ENCODE measurements at places on chromosomes 2 and 18.
A peak's percentile ranks its signal among the peaks of the same experiment; 100 is the strongest.

- DNase-seq: peak; percentile 5
These were observed 56.9 kb downstream of the COL4A4 start for GRCh38 chr2:227106845-227107759.

DNA sequence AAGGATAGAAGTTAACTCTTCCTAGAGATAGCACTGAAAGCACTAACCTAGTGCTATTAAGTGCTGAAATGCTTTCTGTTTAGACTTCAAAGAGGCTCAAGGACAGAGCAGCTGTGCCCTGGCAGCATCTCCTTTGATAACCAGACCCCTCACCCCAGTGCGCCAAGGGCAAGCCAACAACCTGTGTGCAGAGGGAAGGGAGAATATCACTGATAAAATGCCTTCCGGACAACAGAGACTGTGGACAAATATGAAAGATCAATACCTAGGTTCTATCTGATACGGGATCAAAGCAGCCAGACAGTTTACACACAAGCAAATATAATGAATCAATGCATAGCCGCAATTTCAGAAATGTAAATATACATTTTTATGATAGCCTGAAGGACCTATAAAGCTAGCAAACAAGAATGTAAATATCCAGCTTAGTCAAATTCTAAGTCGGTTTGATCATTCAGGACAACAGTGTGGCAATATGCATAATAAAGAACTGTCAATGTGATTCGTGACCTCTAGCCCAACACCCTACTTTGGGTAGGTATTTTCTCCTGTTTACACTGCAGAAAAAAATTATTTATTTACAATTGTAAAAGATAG lies 91.8 kb upstream of the RFX8 start:
- no peak for DNase-seq

DNA sequence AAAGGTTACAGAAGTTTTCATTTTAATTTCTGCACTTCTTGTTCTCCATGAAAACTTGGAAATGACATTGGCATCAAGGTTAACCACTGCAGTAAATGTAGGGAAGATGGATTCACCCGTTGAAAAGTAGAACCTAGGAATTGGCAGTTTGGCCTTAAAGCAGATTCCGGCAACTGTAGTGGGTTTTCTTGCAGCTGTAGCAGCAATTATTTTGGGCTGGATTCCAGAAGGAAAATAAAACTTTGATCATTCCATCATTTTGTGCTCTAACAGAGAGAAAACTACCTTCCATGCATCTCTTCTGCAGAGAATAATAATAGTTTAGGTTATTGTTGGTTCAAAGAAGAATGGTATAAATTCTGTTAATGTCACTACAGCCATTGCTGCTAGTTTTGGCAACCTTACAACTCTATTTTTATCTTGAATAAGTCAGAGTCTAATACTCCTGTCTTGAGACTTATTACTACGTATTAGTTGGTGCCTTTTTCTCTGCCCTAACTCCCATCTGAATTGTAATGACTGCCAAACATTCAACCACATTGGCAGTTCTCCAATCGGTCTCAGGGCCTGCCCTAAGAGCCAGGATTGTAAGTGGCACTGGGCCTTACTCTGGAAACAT lies 178.1 kb upstream of the PIEZO2 start:
- no peak for DNase-seq

DNA sequence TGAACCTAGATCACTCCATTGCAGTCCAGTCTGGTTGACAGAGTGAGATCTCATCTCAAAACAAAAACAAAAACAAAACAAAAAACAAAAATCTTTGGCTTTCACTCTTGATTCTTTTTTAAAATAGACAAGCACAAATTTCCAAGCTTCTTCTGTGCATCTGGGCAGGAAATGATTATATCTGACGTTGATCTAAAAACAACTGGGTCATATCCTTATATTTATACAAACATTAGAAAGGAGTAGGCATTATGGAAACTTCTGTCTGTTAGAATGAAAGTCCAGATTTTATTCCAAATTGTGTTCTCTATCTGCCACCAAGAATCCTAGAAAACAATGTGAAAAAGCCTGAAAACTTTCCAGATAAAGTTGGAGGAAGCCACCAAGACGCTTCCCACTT lies 26.2 kb upstream of the PMAIP1 start:
- DNase-seq: no peak

GRCh38 chr2:8580316-8581233 lies 101.3 kb upstream of the ID2 start:
- DNase-seq: no peak

DNA sequence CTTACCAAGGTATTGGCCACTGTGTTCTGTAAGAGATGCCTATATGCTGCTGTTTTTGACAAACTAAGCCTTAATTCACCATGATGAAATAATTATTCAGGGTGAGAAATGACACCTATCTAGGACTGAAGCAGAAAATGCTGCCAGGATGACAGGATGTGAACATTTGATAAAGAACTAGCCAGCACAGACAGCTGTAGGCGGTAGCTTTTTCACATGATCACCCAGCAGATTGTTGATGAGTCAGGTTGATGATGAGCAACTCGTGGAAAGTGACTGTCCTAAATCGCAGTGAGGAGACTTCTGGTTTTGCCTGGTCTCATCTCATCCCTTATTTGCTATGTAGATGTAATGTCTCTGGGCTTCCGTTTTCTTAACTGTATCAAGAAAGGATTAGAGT lies 144.1 kb downstream of the PRPF40A start:
- peak; percentile 28 for DNase-seq

- DNase-seq: no peak
These were observed 6.2 kb upstream of the SPATA3 start for GRCh38 chr2:230989731-230990130.

- no peak for DNase-seq
These were observed 114.6 kb downstream of the MYO5B start for GRCh38 chr18:50080316-50080715.

DNA sequence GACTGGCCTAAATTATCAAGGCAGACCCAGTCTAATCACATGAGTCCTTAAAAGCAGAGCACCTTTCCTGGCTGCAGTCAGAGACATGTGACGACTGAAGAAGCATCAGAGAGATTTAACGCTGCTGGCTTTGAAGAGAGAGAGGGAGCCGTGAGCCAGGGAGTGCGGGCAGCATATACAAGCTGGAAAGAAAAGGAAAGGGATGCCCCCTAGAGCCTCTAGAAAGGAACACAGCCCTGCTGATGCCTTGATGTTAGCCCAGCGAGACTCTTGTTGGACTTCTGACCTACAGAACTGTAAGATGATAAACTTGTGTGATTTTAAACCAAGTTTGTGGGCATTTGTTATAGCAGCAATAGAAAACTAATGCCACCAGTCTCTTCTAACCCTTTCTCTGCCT lies 58.1 kb downstream of the HEATR5B start:
- DNase-seq: no peak

GRCh38 chr2:177024765-177025164 lies 187.8 kb upstream of the HNRNPA3 start:
- DNase-seq: no peak

- no peak for DNase-seq
These were observed 122.7 kb downstream of the VAPA start for GRCh38 chr18:10036479-10036878.

DNA sequence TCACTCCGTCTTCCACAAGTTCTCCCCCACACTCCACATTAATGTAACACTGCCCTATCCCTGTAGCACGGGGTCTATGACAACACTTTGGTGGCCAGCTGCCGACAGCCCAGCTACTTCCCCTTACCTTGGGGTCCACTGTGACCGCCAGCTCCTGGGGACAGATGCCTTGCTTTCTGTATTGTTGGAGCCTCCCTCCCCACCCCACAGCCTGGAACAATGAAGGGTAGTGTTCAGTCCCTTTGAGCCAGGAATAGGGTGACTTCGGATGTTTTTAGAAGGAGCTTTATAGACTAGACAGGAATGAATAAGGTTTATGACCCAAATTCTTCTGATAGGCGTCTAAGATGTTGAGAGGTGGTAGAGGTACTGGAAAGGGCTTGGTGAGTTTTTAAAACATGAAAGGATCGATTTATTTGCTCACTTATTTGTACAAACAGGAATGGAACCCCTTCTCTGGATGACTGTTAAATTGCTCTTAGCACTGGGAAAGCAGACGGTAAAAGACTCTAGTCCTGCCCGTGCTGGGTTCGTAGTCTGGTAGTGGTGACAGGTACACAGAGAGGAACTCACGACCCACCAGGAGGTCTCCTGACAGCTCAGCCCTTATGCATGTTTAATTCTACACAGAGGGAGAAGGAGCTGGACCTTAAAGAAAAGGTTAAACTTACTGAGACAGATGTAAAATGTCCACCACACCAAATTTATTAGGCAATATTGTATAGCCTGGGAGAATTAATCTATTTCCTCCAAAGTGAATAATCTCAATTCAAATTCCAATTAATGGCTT lies 90.9 kb downstream of the MYCN start:
- no peak for DNase-seq

DNA sequence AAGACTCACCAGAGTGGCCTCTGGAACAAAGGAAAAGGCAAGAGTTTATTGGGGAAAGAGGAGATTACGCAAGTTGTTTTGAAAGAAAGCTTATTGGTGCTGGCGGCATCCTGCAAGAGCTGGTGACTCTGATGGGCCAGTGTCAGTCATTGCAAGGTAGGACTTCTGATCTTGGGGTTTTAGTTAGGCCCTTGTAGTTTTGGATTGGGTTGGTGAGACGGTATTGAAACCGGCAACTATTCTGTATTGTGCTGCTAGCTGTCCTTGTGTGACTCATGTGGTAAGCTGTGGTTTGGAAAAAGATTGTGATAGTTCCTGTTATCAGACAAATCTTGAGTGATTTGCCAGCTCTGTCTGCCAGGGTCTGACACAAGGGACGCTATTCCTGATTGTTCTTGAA lies 159.1 kb upstream of the PIEZO2 start:
- no peak for DNase-seq

- no peak for DNase-seq
These were observed 488.7 kb upstream of the SLC39A10 start for GRCh38 chr2:195168369-195168768.

DNA sequence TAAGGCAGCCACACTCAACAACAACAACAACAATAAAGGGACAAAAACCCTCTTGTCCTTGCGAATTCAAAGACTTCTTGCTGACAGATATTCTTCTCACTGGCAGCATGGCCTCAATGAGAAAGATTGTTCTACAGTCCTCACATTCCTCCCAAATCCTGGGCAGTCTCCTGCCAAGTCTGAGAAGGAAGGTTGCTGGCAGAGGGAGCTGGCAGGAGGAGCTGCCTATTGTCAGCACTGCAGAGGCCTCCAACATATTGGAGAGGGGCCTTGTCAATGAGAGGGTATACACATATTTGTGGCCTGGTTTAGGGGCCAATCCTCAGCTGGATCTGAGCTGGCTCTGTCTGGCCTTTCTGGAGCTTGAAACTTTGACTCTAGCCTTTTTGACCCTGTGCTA lies 63.5 kb downstream of the LAMA3 start:
- no peak for DNase-seq

DNA sequence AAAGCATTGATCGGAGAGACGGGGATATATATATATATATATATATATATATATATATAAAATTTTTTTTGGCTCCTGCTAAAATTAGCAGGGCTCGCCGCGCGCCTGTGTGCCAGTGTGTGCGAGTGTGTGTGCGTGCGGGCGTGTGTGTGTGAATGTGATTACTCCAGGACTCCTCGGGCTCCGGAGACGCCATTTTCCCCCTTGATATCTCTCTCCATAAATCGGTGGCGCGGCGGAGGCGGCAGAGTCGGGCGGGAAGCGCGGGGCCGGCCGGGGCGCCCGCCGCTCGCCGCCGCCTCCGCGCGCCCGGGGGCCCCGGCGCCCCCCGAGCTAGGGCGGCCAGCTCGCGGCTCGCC lies 795 bp upstream of the SETBP1 start:
- DNase-seq: peak; percentile 34

DNA sequence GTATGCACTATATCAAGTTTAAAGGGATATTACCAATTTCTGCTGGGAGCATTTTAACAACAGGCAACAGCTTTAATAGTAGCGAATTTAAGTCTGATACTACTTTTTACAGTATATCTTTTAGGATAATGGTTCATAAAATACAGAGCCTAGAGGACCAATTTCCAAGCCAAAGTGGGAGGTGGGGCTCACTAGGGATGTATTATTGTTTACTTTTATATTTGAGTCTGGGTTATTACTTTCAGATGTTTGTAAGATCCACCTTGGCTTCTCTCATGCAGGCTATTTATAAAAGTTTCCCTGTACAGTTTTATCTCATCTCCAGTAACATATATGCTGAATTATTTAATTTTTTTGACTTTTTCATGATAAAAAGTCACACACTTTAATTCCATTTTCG lies 242.0 kb downstream of the CMPK2 start:
- DNase-seq: no peak

DNA sequence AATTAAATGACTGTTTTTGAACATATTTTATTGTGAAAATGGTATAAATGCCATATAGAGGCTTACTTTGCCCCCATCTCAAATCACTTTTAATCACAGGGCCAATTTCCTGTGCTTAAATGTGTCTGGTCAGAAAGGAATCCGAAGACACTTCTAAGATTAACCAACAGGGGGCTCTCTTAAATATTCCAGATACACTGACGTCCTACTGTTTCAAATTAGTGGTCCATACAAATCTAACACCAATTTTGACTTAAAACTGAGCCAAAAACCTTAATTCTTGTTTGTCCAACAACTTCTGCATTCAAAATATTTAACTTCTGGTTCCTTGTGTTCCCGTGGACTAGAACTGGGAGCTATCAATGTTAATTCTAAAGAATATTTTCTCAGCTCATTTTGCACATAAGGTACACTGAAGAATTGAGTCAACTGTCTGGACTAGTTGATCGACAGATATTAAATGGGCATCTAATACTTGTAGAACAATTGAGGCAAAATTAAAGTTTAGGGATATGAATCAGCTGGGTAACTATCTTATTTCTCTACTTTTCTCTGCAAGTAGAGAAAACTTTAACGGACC lies 557.5 kb downstream of the ARHGAP15 start:
- DNase-seq: no peak

DNA sequence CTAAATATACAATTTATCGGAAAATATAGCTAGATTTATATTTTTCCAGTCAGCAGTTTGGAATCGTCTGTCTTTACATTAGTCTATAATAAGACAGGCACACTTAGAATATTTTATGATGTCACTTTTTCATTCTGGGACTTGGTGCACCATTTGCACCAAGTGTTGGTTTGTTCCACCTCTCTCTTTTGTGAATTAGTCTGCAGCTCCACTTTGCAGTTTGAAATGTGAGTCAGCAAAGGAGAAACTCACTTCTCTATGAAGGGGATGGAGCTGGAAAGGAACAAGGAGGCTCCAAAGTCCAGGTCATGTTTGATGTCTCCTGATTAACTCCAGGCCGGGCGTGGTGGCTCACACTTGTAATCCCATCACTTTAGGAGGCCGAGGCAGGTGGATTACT lies 63.8 kb upstream of the RTN4 start:
- DNase-seq: no peak

- DNase-seq: no peak
These were observed 83.5 kb upstream of the RANBP2 start for GRCh38 chr2:108635630-108636354.

GRCh38 chr18:28120828-28121515 lies 56.0 kb downstream of the CDH2 start:
- no peak for DNase-seq

DNA sequence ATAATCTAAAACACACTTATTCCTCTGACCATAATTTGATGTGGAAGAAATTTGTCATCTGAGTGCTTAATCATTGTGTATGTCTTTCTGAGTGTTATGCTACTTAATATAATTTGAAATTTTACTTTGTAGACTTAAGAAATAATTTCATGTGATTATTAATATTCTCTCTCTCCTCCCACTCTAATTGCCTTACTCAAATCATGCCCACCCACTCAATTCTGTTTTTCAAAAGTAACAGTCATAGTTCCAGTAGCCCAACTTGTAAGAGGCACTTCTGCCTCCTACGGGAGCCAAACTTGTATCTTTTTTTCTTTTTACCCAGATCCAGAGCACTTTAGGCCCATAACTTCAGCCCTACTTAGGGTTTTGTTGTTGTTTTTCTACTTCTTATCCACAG lies 18.5 kb upstream of the KYNU start:
- DNase-seq: no peak
